ENCODE measurements at places on chromosomes 12 and 14. TPM values are rescaled to one million over a fixed set of nuclear protein-coding genes. Genes with fewer than 3 reads are reported as not detected.

Gene CLEC2A
- total RNA-seq: not detected

Gene FOXG1
- total RNA-seq: 0.06 TPM

Gene ATP23
- 18.0 TPM for total RNA-seq

Gene IKZF4
- total RNA-seq: 6.0 TPM

Gene PARPBP
- total RNA-seq: 11.2 TPM

Gene ETV6
- 14.8 TPM for total RNA-seq
